ENCODE measurements at places on chromosomes 5 and 9.

- no peak for DNase-seq
Measured at GRCh38 chr9:127987103-127987614, 6.4 kb upstream of the EEIG1 start.

- no peak for DNase-seq
Measured at GRCh38 chr9:96149533-96150280, 152.3 kb downstream of the HSD17B3 start.

DNA sequence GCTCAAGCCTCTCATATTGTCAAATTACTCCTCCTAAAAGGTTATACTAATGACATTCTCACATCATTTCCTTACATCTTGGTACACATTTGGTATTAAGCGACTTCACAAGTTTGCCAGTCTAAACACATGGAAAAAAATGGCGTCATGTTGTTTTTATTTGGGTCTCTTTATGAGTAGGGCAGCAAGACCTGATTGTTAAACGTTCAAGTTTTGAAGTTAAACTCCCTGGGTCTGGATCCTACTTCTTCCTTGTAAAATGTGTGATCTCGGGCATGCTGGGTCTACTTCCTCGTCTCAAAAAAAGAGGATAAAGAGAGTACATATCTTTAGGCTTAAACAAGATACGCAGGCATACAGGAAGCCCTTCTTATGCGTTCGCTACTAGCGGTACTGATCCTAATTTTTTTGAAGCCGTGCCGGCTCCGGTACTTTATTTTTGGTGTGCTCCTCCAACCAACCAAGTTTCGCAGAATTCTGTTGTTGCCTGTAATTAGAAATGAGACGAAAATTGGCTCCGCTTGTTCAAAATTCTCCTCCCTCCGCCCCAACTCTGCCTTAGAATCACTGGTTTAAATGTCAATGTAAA, 596 bp upstream of the CDC37L1 start:
- no peak for DNase-seq

GRCh38 chr5:146699138-146699537, 179.4 kb downstream of the PPP2R2B start:
- DNase-seq, result no peak

DNA sequence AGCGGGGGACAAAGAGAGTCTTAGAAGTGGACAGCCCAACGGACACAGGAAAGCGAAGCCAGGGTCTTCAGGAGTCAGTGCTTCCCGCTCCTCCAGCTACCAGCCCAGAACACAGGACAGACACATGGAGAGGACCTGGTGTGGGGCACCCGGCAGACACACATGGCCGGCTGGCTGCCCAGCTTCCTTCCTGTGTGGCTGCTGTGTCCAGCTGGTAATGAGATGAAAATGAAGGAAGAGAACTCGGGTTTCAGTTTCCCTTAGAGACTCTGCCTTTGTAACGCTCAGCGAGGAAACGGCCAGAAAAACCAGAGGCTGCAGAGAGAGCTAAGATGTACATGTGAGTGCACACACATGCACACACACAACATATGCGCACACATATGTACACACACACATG, 87.5 kb downstream of the SECISBP2 start:
- DNase-seq, result no peak

DNA sequence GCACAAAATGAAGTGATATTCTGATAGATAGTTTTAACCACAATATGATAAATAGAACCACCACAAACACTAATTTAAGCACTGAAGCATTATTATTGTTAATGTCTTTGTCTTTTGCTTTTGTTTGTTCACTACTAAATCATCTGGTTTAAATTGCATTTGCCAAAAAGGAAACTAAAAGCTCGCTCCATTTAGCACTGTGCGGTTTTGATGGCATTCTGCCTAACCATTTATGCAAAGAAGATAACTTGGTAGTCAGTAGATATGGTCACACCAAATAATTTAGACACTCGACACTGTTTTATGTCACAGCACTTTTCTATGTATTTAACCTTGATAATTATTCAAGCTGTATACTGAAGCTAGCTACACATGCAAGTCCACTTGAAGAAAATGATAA, 849.8 kb upstream of the CDH6 start:
- no peak for DNase-seq
